ENCODE measurements at places on chromosomes 2 and 18. TPM values are rescaled to one million over a fixed set of nuclear protein-coding genes. Genes with fewer than 3 reads are reported as not detected.

DNA sequence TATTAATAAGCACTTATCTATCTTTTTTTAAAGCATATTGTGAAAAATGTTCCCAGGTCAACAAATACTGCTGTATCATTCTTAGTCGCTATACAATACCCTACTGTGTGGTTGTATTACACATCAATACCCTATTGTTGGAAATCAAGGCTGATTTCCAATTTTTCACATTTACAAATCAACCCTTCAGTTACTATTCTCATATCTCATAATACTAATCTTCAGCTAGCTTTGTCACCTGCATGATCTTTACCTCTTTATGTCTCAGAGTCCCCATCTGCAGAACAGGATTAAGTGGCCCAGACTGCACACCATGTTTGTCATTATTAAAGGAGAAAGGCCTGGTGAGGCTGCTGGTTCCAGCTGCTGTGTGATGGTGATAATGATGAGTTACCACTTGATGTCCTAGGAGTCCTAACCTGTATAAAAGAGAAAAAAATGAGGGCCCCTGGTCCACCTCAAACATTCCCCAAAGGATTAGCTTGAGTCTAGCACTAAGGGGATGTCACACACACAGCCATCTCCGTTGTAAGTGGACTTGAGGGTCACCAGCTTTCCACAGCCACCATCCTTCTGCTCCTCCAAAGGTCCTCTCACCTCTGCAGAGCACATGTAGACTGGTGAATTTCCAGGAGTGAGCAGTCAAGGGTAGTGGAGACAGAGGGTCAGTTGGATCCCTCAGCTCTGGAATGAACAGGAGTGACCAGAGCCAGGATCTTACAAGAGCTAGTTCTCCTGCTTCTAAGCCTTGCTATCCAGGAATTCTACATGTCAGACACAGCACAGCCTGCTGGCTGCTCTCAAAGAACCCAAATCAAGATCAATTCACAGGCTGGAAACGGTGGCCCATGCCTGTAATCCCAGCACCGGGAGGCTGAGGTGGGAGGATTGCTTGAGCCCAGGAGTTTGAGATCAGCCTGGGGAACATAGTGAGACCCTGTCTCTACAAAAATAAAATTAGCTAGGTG is 36.0 kb upstream of the BIN1 start:
- DNase-seq: no peak

GRCh38 chr18:35835833-35836232 is 136.6 kb upstream of the RMP24 start:
- DNase-seq: peak; percentile 64

DNA sequence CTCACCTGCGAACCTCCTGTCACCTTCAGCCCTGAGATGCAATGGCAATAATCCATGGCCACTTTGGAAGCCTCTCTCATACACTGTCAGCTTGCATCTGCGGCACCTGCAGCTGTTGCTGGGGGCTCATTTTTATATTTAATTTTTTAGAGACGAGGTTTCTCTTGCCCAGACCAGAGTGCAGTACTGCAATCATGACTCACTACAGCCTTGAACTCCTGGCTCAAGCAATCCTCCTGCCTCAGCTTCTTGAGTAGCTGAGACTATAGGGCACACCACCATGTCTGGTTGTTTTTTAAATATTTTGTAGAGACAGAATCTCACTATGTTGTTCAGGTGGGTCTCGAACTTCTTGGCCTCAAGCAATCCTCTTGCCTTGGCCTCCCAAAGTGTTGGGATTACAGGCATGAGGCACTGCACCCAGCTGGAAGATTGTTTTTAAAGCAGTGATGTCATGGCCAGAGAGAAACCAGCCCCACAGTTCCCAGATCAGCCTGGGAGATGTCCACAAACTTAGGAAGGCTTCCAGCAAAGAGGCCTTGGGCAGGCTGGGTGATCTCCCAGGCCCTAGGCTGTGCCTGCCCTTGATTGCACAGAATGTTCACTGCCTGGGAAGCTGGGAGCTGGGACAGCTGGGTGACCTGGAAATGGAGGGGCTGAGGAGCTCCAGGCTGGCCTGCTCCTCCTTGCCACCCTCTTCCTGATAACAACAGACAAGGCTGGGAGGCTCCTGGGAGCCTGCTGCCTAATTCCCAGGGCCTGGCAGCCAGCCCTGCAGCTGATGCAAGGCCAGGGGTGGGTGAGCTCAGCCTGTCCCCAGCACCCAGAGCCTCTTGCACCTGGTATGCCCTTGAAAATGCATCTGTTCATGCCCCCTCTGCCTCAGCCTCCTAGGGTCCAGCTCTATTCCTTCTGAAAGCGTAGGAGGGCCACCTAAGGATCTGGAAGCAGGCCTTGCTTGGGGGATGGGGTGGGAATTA is 27.1 kb downstream of the SH2D6 start:
- DNase-seq: no peak

- no peak for DNase-seq
Observed at GRCh38 chr2:105087273-105087672, 49.4 kb downstream of the MRPS9 start.

DNA sequence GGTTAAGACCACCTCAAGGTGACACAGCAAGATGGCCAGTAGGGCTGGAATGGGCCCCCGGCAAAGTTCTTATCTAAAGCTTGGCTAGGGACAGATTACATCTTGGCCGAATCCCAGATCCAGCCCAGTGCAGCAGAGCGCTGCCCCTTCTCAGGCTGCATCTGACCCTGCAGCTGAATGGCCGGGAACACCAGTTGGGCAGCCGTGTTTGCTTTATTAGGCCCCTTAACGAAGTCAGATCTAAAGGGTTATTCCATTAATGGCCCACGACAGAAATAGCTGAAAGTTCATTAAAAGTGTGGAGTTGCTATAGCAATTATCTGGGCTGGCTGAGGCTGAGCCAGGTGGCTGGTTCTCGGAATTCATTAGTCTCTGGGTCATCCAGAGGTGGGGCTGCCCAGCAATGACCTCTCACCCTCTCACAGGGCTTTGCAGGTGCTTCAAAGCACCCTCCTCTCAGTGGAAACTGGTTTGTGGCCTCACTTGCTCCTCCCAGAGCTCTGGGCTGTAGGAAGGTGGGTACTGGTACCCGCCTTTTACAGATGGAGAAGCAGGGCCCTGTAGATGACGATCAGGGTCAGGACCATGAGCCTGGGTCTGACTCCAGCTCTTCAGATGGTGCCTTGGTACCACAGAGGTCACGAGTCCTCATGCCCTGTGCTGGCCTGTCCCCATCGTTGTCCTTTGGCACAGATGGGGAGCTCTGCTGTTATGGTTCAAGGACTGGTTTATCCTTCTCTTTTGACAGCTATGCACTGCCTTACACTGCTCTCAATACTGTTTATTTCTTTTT is 68.8 kb downstream of the EMX1 start:
- DNase-seq: no peak

GRCh38 chr2:53751728-53752127 is 15.9 kb upstream of the CHAC2 start:
- DNase-seq: no peak

GRCh38 chr18:42477267-42477666 is 522.2 kb downstream of the PIK3C3 start:
- no peak for DNase-seq

The TEX44 gene
- not detected for polyA plus RNA-seq

The FTCDNL1 gene
- polyA plus RNA-seq: 3.9 TPM

DNA sequence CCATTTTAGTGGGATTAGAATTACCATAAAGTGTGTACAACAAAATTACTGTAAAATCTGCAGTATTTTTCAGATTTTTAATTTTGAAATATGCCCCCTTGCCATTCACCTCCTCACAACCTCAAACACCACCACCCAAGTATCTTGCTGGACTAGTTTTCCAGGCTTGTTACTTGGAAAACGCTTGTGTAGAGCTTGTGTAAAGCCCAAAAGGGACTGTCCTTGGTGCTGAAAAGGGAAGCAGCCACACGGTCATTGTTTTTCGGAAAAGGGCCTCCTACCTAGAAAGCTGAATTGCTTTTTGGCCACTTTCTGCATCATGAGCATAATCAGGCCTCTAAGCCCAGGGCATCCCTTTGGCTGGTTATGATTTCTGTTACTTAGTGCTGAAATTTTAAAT is 563.4 kb downstream of the LRRTM4 start:
- no peak for DNase-seq

The RAB6D gene
- 0.08 TPM for polyA plus RNA-seq

The LYPD1 gene
- polyA plus RNA-seq: not detected

DNA sequence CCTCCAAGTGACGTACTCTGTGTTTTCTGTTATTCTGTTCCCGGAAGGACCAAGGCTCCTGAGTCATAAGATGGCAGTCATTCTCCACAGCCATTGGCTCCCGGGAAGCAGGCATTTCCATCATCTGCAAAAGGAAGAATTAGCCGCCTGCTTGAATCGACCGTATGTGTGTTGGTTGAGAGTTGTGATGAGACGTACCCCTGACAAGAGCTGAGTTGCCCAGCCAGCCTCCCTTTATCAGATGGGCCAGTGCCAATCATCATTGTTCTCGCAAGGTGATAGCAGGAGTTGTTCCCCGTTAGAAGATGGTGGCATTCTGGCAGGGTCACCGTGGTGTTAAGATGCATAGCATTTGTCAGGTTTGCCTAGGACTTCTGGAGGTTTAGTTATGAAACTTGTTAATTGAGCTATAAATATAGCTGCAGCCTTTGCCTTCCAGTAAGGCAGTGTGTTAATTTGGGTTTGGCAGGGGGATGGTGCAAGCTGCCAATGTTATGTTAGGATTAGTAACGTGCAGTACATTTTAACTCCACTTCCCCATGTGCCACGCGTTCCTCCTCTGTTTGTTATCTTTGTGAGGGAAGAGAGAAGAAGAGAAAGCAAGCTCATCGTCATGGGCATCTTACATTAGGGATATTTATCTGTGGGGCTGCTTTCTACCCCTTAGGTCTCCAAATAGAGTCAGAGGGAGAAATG is 652.7 kb upstream of the FANCL start:
- no peak for DNase-seq

DNA sequence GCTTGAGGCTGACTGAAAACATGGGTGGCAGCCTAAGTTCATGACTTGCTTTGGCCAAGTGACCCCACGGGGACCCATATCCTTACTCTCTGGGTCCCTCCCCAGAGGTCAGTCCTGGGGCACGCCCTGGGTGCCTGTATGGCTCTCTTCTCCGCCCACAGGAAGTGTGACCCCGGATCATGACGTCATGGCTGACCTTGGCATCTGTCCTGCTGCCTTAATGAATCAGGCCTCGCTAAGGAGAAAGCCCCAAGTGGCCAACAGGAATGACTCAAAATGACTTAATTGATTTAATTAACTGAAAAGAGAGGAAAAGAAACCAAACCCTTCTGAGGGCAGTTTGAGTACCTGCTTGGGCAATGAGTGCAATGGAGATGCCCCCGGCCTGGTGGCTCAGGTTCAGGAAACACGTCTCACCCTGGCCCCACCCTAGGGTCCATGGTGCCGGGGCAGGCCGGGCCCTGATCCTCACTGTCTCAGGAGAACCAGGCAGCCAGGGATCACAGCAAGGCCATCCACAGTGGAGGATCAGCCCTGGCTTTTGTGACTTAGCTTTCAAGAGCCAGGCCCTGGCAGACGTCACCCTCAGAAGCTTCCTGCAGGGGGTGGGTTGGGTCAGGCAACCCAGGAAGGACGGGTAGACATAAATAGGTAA is 112.0 kb downstream of the CYP26B1 start:
- DNase-seq: no peak

The SUMO1 gene
- polyA plus RNA-seq: 284 TPM

The TLX2 gene
- 3.8 TPM for polyA plus RNA-seq

GRCh38 chr2:171531836-171532450 is 9.7 kb downstream of the CYBRD1 start:
- no peak for DNase-seq

DNA sequence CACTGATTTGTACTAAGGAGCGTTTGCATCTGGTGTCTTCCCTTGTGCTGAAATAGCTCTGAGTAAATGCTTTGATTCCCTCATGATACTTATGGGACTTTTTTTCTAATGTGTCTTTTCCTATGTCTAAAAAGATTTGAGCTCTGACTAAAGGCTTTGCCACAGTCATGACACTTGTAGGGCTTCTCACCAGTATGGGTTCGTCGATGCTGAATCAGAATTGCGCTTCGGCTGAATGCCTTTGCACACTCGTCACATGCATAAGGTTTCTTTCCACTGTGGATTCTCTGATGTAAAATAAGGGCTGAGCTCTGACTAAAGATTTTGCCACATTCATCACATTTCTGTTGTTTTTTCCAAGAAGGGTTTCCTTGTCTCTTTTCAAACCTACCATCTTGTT is 8.0 kb downstream of the ZNF396 start:
- no peak for DNase-seq

DNA sequence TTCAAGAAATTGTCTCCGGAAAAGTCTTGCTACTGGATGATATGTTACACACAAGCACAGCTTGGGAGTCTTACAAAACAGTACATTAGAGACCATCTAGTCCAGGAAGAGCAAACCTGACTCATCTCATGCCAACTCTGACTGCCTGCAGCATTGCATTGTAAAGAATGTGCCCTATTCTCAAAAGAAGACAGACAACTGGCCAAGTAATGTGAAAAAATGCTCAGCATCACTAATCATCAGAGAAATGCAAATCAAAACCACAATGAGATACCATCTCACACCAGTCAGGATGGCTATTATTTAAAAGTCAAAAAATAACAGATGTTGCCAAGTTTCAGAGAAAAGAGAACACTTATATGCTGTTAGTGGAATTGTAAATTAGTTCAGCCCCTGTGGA is 42.7 kb upstream of the GORASP2 start:
- no peak for DNase-seq

DNA sequence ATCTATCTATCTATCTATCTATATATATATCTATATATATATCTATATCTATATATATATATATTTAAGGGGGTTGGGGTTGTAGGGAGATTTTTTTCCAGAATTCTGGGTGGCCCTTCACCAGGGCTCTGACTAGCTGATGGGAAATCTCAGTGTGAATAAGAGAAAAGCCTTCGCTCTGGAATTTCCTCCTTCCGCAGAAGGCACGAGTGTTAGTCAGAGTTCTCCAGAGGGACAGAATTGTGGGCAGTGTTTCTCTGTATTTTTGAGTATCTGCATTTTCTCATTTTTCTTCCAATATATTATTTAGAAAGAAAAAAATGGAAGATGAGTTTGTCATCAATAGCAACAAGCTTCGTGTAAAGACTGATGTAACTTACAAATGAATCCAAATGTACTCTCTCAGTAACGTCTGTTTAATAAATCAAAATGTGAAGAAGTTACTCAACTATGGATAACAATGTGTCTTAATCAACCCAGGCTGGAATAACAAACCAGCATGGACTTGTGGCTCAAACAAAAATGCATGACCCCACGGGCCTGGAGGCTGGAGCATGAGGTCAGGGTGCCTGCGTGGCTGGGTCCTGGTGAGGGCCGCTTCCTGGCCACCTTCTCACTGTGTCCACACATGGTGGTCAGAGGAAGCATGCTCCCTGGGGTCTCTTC is 10.6 kb upstream of the SNTG2 start:
- no peak for DNase-seq

- DNase-seq: no peak
Observed at GRCh38 chr2:112627060-112628040, 18.4 kb upstream of the SLC20A1 start.

- DNase-seq: no peak
Observed at GRCh38 chr2:62627667-62628066, 77.8 kb upstream of the EHBP1 start.

- no peak for DNase-seq
Observed at GRCh38 chr2:144477957-144478311, 42.0 kb downstream of the ZEB2 start.

GRCh38 chr2:15307526-15307925 is 253.6 kb downstream of the NBAS start:
- no peak for DNase-seq

Measured in GM12878 (cell line).